CD4-positive, CD25-positive, alpha-beta regulatory T cell (primary cell): ENCODE measurements at places on chromosomes 6 and 20.

DNA sequence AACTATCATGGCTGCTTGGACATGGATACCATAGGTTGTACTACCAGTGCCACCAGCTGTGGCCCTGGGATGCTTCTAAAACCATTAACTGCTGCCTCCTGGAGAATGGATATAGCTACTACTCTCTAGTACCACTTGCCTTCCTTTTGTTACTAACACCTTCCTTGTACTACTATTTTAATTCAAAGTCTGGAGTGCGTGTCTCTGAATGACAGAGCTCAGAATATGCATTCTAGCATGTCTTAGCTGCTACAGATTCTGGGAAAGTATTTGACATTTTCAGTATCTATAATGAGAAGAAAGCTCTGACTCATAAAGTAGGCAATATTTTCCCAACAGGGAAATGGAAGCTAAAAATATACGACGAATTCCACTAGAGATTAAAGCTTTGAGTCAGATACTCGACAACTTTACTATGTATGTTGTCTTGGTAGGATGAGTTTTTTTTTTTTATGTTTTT, 112.3 kb downstream of the PFDN4 start:
- DNase-seq = peak; percentile 11

DNA sequence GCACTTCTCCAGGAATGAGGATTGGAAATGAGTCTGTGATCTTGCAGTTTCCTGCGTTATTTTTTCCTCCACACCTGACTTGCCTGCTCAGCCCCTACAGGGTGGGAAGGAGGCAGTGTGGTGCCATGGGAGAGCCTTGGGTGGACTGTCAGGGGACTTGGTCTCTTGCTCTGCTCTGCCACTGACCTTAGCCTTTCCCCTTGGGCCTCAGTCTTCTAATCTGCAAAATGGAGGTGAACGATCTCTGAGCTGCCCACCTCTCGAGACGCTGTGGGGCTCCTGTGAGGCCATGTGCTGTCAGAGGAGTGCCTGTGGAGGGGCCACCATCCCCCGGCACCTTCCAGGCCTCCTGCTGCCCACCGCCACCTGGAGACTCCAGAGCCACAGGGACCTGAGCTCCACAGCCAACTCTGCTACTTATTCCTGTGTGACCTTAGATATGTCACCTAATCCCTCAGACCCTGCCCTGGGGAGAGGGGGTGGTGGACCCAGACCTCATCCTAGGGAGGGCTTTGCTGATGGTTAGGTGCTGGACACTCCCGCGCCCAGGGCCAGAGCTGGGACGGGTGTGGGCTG, 45.8 kb upstream of the MLN start:
- no peak for DNase-seq

DNA sequence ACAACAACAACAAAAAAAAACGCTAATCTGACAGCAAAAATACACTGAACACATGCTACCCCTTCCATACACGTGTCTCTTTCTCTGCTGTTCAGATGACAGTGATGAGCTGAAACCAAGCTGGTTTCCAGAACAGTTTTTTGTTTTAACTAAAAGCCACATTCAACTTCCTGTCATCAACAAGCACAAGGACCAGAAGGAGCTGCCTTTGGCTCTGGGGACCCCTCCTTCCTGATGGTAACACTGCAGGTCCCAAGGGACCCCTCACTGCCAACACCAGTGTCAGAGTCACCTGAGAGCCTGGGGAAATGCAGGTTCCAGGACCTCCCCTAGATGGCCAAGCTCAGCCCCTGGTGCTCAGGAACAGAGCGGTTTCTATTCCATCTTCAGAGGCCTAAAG, 6.0 kb downstream of the CST7 start:
- DNase-seq = peak; percentile 55

DNA sequence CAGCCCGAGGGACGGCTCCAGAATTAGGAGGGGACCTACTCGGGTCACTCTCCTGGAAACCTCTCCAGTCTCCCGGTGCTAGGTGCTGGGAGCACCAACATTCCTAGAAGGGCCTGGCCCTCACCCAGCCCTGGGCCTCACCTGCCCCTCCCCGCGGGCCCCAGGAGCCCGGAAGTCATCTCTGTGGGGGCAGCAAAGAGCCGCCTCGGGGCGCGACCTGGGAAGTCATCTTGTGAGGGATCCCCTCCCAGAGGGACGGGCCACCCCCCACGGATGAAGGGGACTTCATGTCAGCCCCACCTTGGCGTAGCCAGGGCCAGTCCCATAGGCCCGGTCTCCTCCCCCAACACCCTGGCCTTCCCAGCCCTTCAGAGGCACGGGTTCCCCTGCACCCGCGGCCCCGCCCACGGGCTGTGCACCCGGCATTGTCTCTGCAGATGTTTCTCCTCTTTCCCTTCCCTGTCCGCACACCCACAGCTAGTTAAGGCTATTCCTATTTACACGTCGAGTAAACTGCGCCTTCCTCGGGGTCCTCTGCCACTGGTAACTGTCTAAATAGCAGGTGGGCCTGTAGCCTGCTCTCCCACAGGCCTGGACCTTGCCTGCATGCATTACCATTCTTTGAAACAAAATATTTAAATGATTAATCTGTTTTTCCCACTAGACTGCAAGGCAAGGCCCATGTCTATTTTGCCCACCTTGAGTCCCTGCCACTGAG, 896 bp upstream of the RNASET2 start:
- peak; percentile 72 for DNase-seq

GRCh38 chr6:65191471-65191870, 515.6 kb downstream of the EYS start:
- DNase-seq = no peak

- DNase-seq = no peak
Observed at GRCh38 chr20:8082025-8082424, 50.0 kb upstream of the PLCB1 start.

GRCh38 chr20:37095108-37095598, 644 bp downstream of the RBL1 start:
- DNase-seq = peak; percentile 37

- DNase-seq = peak; percentile 60
Observed at GRCh38 chr6:129567374-129567773, 142.6 kb downstream of the ARHGAP18 start.

GRCh38 chr6:139828751-139829519, 454.5 kb upstream of the CITED2 start:
- DNase-seq = no peak

DNA sequence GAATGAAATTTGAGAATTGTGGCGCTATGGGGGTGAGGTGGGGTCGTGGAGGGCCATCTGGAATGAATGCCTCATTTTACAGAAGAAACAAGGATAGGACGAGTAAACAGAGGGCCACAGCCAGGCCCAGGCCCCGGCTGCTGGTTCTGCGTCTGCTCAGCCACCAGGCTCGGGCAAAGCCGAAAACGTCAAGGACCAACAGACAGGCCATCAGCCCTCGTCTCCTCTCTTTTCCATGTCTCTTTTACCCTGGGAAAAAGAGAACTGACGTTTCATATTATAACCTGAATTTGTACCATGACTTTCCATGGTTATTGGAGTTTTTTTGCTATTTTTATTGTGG, 212.4 kb upstream of the ARID1B start:
- no peak for DNase-seq

DNA sequence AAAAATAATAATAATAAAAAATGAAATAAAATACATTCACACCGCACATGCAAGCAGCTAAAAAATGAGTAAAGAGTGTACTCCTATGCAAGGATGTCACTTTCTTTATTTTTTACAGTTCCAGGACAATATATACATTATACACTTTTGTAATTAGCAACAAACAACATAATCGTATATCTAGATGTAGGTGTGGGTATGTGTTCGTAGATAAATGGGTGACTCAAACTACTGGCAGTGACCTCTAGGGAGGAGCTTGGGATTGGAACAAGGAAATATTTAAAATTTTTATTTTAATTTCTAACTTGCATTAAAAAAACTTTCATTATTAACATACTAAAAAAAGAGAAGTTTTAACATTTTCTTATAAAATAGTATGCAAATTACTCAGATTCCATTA, 86.1 kb upstream of the MYLIP start:
- DNase-seq = no peak

GRCh38 chr20:4027590-4028265, 12.4 kb upstream of the RNF24 start:
- DNase-seq = no peak

DNA sequence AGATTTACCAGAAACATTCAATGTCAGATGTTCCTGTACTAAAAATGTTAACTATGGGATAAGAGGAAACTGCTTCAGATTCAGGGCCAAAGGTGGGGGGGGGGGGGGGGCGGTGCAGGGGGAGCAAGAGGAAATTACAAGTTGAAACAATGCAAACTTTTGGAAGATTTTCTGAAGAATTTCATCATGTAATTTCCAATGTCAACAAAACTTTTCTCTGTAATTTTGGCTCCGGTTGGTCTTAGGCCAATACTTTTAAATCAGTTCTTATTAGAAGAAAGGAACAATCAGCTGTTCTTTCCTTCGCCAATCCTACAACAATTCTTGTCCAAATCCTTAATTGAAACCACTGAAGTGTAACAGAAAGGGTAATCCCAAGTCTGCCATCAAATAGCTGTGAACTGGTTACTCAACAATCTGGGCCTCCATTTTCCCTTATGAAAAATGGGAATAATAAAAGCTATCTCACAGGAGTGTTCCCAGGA, 13.1 kb downstream of the UQCC1 start:
- DNase-seq = no peak
